Stimulated activated CD8-positive, alpha-beta memory T cell treated with anti-CD3 and anti-CD28 coated beads, Interleukin-4, amount 100 ng/mL, for 4 hours (primary cell): ENCODE measurements at places on chromosomes 5 and 9.

DNA sequence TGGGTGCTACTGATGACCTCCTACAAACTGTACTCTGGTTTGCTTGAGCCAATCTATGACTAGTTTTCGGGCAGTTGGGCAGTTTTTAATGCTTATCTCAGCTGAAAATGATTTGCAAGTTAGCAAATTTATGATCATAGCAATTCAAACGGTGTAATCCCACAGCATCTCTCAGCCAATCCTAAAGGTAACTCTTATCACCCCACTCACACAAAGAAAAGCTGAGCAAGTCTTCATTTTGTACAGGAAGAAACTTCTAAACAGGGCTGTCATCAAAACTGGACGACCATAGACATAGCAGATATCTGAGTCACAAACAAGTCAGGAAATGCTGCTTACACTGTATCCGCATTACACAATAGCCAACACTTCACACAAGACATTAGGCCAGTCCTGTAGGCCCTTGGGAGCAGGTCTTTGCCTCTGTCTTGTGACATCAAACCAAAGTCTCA lies 2.6 kb upstream of the ENC1 start:
- no peak for DNase-seq

DNA sequence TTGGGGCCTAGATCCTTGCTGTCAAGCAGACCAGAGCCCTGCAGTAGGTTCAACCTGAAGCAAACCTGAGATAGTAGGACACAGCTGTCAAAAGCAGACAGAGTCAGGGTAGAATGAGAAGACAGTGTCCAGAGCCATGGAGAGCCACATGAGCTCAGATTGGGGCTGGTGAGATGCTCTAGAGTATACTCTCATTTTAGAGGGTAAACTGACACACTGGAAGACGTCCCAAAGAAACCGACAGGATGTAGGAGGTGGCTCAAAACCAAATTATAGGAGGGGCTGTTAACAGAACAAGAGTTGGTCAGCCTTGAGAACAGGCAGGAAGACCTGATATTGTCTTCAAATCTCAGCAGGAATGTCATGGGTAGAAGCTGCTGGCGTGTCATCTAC lies 11.5 kb downstream of the CCDC69 start:
- no peak for DNase-seq

- DNase-seq = no peak
Observed at GRCh38 chr5:103669615-103670014, 107.0 kb upstream of the NUDT12 start.

- DNase-seq = no peak
Observed at GRCh38 chr5:52988335-52989024, 672 bp upstream of the ITGA2 start.

DNA sequence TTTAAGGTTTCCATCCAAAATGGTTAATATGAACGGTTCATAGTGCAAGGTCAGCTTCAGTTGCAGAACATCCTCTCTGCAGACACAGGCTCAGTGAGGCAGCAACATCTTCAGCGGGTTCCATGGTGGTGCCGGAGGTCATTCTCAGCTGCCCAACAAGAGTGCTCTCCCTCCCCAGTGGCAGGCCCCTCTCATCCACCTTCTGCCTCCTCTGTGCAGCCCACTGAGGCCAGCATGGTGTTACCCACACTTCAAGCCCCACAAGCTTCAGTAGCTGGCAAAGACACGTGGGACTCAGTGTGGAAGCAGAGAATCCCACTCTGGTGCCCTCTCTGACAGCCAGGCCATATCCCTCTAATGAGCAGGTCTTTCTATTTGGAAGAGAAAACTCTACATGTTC lies 4.1 kb upstream of the ARSI start:
- DNase-seq = no peak

GRCh38 chr5:97499605-97500004 lies 316.6 kb upstream of the RIOK2 start:
- no peak for DNase-seq

GRCh38 chr5:67085616-67086015 lies 111.0 kb downstream of the CD180 start:
- no peak for DNase-seq

GRCh38 chr9:115250621-115251032 lies 132.7 kb upstream of the TNC start:
- no peak for DNase-seq

GRCh38 chr9:13616491-13617035 lies 337.1 kb upstream of the MPDZ start:
- no peak for DNase-seq
